Activated T-cell treated with anti-CD3 and anti-CD28 coated beads, Interleukin-2, amount 50 U/mL, for 72 hours (primary cell): ENCODE measurements at places on chromosomes 3 and 15.

DNA sequence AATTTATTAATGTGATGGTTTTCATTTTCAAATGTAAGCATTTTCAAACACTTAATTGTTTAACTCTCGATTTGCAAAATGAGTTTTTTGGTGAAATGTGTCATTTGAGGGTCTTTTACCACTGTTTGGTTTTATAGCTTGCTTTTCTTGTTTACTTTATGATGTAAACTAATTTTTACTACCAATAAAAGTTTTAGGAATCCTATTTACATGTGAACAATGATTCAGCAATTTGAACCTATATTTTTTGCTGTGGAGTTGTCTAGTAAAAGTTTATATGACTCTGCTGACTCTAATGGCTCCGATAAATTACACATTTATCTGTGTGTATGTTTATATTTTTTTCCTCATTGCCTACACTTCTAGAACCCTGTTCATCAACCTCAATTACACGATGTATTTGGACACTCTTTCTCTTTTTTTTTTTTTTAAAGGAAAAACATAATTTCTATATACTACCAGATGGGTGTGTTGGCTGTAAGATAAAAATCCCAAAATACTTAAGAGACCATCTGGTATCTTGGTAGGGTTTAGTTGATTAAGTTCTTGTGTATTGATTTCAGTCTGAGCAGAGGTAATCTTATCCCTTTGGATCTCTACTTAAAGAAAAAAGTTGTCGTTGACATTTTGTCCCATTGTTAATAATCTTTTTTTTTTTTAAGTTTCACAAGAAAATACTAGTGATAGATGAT lies 89.5 kb downstream of the PTPRG start:
- DNase-seq = no peak

- DNase-seq = no peak
Observed at GRCh38 chr15:66704803-66705153, 2.7 kb downstream of the SMAD6 start.

- DNase-seq = no peak
Observed at GRCh38 chr3:53122255-53122932, 7.8 kb downstream of the RFT1 start.

DNA sequence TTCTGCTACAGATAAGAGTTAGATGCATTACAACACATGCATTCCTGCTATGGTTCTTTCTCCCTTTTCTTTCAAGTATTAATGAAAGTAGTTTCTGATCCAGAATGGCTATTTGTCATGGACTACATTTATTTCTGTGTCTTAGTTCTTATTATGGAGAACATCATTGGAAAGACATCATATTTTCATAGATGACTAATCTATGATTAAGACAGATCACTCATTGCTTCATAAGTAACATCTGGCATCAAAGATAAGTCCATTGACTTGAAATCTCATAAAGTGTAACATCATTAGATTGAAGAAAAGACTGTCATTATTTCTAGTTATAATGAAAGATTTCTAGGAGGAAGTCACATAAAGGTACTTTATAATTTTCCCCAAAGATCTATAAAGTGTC lies 366.7 kb downstream of the NSUN3 start:
- DNase-seq = no peak

- DNase-seq = no peak
Observed at GRCh38 chr3:43316783-43317460, 30.6 kb downstream of the SNRK start.

GRCh38 chr3:117629505-117629904 lies 919.9 kb downstream of the TUSC7 start:
- DNase-seq = no peak

DNA sequence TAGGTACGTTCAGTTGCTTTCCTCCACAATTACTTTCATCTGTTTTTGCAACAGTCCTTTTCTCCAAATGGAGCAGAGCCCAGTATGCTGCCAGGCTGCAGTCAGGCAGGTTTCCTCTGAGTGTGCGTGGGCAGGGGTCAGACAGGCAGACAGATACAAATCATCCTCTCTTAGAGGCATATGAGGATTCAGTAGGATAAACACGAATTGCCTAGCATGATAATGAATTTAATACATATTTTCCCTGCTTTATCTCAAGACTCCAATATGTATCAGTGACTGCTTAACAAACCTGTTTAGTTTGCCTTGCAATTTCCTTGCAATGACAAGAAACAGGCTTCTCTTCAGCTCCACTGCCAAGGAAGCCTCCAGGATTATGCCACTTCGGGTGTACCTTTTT lies 140.7 kb upstream of the NR2E3 start:
- no peak for DNase-seq

- no peak for DNase-seq
Observed at GRCh38 chr15:33124279-33124678, 70.2 kb downstream of the FMN1 start.
